ENCODE measurements at places on chromosomes 13 and 19. TPM values are rescaled to one million over a fixed set of nuclear protein-coding genes. Genes with fewer than 3 reads are reported as not detected.

Gene ABHD17A
- total RNA-seq, result 59.0 TPM

Gene RFPL4A
- total RNA-seq, result not detected

Gene NRTN
- 0.67 TPM for total RNA-seq

Gene TSSK6
- 0.07 TPM for total RNA-seq

Gene CCDC70
- 0.34 TPM for total RNA-seq

Gene KL
- total RNA-seq, result not detected

Gene PLK5
- not detected for total RNA-seq

Gene MZF1
- 10.3 TPM for total RNA-seq

Gene TTC9B
- total RNA-seq, result not detected

Gene CPAMD8
- total RNA-seq, result not detected

Gene KCNN4
- total RNA-seq, result 30.3 TPM

Gene PNMA8A
- 3.1 TPM for total RNA-seq

Gene OR7A10
- not detected for total RNA-seq

Gene IGFL1
- total RNA-seq, result not detected

Gene NTF4
- not detected for total RNA-seq

Gene LILRA6
- total RNA-seq, result not detected

Gene ANKLE1
- 0.71 TPM for total RNA-seq

DNA sequence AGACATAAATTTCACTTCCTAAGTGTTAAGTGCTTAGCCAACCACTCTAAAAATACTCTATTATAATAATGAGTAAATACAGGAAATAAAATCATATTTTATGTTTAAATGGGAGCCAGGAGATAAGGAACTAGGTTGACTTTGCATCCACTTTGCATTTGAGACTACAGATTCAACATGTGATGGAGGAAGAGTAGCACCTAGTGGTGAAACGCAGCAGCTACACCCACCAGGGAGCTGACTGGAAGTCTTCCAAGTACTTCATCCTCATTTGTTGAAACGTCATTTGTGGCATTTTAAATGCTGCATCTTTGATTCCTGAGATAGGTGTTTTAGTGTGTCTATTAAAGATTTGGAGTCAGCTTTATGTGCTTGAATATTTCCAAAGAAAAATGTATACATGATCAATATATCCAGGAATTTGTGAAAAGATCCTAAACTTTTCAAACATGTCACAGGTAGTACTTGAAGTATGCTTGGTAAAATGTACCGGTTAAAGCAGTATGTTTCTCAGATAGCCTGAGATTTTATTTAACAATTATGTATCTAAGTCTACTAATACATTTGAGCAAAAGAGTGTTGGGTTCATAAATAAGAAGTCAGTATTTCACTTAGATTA, 17.4 kb upstream of the KCTD12 start:
- DNase-seq, result peak; percentile 58

GRCh38 chr19:4034048-4035017, 26.8 kb downstream of the PIAS4 start:
- no peak for DNase-seq

DNA sequence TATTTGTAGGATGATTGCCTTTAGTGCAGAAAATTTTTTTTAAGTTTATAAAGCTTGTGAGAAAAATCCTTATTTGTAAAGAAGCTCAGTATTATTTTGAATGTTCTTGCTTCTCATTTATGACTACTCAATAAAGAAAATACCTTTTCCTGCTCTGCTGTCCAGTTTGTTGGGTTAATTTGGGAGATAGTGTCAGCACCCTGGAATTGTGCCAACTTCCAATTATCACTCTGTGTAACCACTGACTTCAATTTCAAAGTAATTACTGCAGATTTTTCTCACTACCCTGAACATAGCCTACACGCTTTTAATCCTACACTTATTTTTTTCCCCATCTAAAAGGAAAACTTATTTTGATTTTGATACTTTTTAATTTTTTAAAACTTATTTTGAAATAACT, 93.1 kb downstream of the GGACT start:
- no peak for DNase-seq

DNA sequence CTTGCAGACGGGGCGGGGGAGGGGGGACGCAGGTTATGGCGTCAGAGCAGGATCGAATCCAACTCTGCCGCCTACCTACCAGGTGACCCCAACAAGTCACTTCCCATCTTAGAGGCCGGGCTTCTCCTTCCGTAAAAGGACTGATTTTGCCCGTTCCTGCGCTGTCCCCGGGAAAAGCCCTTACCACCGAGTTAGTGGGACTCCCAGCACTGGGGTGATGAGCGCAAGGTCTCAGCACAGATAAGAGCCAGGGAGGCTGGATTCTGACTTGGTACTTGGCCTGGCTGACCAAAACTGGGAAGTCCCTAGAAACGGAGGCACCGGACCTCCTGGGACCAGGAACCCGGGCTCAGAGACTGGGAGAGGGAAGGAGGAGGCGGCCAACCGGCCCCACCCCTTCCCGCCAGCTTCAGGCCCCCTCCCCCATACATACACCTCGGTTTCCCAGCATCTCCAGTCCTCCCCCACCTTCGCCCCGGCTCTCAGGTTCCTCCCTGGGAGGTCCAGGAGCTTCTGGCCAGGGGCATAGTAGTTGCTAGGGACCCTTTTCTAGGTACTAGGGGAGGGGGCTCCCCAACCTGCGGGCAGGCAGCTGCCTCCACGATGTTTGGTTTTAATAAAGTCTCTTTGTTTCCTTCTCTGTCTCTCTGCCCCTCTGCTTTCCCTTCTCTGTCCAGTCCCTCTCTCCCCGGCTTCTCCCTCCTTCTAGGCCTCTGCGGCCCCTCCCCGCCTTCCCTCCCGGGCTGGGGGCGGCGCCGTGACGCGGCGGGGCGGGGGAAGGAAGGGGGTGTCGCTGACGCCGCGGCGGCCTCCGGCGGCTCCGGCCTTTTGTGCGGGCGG, at the start of gene GRAMD1A:
GRAMD1A (plus strand) TSS at position 826 of the 840 bp plus-strand sequence. CDS start 156 bp downstream, outside the sequence.
- peak; percentile 87 for DNase-seq

DNA sequence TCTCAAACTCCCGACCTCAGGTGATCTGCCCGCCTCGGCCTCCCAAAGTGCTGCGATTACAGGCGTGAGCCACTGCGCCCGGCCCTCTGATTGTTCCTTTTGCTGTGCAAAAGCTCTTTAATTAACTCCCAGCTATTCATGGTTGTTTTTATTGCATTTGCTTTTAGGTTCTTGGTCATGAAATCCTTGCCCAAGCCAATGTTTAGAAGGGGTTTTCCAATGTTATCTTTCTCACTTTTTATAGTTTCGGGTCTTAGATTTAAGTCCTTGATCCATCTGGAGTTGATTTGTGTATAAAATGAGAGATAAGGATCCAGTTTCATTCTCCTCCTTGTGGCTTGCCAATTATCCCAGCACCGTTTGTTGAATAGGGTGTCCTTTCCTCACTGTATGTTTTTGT, 19.2 kb upstream of the GRTP1 start:
- no peak for DNase-seq

DNA sequence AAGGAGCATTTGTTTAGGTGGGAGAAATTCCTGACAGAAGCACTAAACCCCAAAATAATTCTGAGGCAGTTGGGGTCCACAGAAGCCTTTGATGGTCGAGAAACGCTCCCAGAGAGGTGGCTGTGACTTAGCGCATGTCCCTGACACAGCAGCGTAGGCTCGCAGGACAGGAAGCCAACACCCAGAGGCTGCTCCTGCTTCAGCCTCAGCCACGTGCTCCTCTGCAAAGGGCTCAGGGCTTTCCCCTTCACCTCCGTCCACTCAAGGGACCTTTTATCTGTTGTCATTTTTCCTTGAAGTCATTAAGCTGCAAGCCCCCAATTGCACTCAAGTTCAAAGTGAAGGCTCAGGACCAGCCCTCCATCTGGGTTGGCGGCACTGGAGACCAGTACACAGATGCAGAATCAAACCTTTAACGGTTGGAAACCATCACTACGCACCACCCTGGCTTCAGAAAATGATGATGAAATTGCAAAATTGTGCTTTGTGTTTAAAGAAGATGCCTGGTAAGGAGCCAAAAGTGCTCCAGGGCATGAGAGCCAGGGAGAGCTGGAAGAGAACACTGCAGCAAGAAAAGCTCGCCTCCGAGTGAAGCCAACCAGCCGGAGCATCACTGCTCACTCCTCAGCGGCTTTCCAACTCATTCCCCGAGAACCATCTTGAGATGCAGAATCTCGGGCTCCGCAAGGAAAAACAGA, 219.6 kb downstream of the RAP2A start:
- peak; percentile 27 for DNase-seq

DNA sequence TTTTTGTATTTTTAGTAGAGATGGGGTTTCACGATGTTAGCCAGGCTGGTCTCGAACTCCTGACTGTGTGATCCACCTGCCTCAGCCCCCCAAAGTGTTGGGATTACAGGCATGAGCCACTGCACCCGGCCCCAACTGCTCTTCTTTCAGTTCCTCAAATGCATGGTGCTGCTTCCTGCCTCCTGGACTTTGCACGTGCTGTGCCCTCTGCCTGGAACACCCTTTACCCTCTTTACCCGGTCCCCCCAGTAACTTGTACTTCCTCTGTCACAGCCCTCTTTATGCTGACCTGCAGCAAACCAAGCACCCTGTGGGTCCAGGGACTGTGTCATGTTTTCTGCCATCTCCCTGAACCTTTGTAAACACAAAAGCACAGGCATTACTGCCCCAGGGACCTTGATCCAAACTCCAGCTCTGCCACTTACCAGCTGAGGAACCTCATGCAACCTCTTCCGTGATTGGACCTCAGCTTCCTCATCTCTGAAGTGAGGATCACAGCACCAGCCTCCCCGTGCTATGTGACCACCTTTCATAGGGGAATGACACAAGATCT, 3.8 kb downstream of the BLVRB start:
- DNase-seq, result no peak

GRCh38 chr13:84661718-84662117, 779.4 kb upstream of the SLITRK1 start:
- no peak for DNase-seq

DNA sequence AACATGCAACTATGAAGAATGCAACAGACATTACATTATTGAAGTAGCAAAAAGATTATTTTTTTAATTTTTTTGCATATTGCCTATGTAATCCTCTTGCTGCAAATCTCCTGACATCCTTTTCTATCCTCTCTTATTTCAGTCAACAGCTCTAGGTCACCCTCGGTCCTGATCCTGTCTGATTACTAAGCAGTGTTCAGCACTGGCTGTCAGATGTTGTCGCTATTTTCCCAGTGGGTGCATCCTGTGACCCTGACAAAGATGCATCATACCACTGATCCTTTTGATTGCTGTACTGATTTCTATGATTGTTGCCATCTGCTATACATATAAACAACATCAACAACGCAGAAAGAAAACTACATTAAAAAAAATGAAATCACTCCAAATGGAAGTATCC, 443.7 kb upstream of the PRR20A start:
- DNase-seq, result no peak

DNA sequence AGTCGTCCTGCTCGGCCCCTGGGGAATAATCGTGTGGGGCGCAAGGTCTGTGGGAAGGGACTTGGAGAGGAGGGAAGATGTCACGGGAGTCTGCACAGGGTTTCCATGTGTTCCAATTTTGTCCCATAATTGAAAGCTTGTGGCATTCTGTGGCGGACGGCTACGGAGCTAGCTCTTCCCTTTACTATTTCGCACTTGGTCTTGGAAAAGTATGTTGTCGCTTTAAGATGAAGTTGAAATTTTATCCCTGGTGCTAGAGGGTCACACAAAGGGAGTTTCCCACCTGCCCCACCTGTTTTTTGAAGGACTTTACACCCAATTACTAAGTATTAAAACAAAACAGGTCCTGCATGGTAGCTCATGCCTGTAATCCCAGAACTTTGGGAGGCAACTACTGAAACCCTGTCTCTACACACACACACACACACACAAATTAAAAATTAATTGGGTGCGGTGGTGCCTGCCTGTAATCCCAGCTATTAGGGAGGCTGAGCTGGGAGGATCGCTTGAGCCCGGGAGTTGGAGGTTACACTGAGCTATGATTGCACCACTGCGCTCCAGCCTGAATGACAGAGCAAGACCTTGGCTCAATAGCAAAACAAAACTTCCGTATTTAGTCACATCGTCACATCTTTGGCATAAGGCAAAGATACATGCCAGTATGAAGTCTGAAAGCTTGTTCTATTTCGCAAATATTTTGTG, 967 bp upstream of the TPT1 start:
- peak; percentile 27 for DNase-seq

GRCh38 chr19:13846557-13847406, 30.2 kb upstream of the NANOS3 start:
- peak; percentile 99 for DNase-seq

DNA sequence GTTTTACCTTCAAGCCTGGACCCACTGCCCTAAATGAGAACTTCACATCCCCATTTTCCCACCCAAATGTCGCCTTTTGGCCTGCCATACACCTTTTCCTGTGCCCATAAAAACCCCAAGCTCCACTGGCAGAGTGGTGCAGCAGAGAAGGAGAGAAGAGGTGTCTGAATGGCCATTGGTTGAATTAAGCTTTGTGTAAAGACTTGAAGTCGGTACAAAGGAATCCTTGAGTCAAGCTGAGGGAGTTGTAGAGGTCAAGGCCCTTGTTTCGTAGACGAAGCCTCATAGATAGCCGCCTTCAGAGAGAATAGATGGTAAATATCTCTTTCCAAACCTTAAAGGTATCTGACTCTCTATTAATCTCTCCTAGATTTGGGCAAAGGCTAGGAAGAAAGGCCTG, 1479.2 kb upstream of the PRR20A start:
- DNase-seq, result no peak

DNA sequence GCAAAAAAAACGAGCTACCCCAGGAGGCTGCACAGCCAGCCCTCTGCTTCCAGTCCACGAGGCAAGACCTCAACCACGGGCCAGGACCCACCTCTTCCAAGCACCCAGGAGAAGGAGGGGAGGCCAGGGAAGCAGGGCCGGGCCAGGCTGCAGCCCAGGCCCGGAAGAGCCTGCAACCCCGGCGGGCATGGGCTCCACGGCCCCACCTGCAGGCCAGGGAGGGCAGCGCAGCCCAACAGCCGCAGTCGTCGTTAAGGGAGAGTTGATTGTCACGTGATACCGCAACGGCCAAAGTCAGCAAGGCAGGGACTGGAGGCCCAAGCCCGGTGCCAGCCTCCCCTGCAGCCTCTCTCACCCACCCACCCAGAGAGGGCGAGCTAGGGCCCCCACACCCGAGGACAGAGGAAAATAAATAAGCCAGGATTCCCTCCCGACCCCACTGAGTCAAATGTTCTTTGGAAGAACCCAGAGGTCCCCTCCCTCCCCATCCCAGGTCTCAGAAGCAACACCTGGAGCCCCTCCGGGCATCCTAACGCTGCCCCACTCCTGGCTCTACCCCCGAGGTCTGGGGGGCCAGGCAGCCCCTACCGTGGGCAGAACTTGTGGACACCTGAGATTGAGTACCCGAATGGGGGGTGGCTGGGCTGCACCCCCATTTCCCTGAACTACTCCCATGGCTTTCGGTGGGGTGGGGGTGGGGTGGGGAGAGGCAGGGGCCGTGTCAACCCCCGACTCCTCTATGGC, 5.2 kb upstream of the REXO1 start:
- DNase-seq, result peak; percentile 32

GRCh38 chr13:66576381-66576780, 653.8 kb downstream of the PCDH9 start:
- no peak for DNase-seq

GRCh38 chr13:90565985-90566713, 781.3 kb upstream of the MIR17HG start:
- DNase-seq, result no peak

- DNase-seq, result no peak
These were observed 9.6 kb downstream of the CPT1C start for GRCh38 chr19:49700563-49700962.

Measured in M059J (cell line).